Activated CD4-positive, CD25-positive, alpha-beta regulatory T cell treated with anti-CD3 and anti-CD28 coated beads, Interleukin-2, amount 50 U/mL, for 16 hours (primary cell): ENCODE measurements at places on chromosomes 5 and 9.

DNA sequence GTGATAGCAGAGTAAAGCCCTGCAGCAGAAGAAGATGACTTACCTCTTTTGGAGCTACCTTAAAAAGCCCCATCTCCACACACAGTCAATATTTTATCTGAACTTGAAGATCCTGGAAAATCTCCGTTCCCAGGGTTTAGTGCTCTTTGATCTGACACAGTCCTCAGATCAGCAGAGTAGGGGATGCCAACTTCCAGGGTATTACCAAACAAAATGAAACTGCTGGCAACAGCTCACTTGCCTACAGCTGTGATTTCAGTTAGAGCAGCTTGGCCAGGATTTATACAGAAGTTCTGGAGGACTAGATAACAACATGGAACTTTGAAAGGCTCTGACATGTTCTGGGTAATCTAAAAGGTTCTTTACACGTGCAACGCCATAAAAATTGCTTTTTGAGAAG is 1537.8 kb upstream of the ACO1 start:
- DNase-seq: no peak

- DNase-seq: no peak
Measured at GRCh38 chr9:8782237-8782636, 982.7 kb upstream of the DMAC1 start.

DNA sequence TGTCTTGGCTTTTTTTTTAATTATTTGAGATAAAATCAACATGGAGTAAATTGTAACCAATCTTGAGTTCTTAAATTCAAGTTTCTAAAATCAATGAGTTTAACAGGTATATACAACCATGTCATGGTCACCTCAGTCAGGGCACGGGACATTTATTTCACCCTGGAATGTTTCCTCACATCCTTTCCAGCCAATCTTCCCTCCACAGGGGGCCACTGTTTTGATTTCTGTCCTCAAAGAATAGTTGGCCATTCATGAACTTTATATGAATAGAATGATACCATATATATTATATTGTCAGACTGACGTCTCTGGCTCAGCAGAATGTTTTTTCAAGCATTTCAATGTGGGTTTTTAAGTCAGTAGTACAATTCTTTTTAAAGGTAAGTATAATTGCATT is 806 bp downstream of the ZNF474 start:
- no peak for DNase-seq

- DNase-seq: no peak
Measured at GRCh38 chr5:20030125-20030524, 42.1 kb upstream of the CDH18 start.

DNA sequence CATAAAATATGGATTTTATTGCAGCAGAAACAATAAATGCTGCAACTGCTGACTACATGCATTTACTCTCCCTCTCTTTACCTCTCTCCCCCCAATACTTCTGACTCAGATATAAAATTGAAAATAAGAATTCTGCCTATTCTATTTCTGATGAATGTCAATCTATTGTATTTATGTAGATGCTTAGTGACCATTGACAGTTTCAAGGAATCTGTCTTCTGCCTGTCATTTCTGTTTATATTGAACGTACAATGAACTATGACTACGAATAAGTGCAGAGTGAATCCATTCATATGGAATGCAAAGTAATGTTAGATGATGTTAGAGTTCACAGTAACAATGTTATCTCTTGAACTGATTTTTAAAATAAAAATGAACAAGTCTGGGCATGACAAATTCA is 898 bp downstream of the CDH10 start:
- DNase-seq: no peak

DNA sequence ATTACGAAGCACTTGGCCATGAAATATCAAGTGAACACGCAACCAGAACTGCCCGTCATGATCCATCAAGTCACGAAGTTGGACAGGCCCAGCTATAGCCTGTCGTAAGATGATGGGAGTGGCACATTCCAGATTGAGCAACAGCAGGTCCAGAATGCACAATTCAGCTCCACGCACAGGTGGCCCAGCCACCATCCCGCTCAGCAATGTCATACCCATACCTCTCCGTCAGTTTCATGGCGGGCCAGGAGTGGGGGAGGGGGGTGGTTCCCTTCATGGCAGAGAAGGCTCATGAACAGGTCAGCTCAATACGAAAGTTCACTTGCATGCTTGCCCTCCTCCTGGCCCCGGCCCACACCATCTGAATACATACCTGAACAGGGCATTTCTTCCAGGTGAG is 34.9 kb downstream of the SMIM23 start:
- DNase-seq: no peak

DNA sequence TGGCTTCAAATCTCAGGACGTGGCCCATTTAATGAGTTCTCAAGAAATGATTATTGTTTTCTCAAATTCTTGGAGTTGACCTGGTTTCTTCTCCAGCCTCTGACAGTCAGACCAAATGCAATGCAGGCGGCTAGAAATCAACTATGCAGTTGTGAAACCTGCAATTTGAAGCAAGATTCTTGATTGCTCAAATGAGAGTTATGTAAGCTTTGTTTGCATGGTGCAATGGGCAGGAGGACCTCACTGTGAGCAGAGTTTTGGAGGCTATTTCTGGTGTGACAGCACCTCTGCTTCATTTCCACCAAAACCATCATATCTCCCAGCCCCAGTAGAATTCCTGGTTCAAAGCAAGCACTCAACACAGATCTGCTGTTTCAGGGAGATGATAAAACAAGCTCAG is 500.0 kb upstream of the KLF4 start:
- DNase-seq: no peak

DNA sequence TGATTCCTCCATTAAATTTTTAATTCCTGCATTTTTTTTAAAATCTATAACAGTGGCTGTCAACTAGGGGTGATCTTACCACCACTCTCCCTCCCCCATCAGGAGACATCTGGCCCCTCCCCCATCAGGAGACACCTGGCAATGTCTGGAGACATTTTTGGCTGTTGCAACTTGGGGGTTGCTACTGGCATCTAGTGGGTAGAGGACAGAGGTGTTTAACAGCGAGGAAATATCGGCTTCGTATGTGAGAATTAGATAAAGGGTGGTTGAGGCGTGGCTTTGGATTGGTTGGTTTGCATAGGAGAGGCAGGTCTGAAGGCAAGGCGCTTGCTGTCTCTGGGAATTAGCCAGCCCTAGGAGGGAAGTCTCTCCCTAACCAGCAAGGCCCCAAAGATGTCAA is 10.5 kb downstream of the CDHR2 start:
- no peak for DNase-seq

DNA sequence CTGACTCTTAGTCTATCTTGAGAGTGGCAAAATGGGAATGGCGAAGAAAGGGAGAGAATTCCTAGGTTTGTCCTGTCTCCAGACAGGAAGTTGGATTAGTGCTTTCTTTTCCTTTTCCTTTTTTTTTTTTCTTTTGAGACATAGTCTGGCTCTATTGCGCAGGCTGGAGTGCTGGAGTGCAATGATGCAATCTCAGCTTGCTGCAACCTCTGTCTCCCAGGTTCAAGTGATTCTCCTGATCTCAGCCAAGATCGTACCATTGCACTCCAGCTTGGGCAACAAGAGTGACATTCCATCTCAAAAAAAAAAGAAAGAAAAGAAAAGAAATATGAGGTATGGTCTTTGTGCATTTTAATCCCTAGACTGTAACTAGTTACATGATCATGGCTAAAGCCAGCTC is 12.6 kb upstream of the KIF27 start:
- DNase-seq: no peak

GRCh38 chr9:113603048-113603375 is 139.5 kb downstream of the RGS3 start:
- DNase-seq: no peak

GRCh38 chr5:174327317-174327864 is 281.9 kb downstream of the NSG2 start:
- DNase-seq: no peak

- no peak for DNase-seq
Measured at GRCh38 chr5:21678526-21678925, 1174.6 kb downstream of the CDH12 start.

GRCh38 chr5:10102706-10103497 is 146.8 kb downstream of the ATPSCKMT start:
- DNase-seq: no peak

DNA sequence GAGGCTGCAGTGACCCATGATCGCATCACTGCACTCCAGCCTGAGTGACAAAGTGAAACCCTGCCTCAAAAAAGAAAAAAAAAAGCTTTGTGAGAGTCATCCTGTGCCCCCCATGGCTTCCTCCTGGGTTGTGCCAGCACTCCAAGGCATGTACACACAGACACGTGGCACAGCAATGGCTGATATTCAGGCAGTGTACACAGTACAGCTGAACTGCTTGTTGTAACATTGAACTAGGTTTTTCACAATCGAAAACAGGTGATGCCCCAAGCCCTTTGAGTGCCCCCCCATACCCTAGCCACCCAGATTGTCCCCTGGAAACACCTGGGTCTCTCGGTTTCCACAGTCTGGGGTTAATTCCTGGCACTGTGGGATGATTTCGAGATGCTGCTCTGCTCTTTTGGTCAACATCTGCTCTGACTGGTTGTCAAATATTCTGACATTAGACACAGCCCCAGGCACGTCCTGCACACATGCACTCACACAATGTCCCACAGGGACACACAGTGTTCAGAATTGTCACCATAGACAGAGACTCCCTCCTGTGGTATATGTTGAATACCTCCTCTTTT is 9.2 kb downstream of the SPINK4 start:
- no peak for DNase-seq

DNA sequence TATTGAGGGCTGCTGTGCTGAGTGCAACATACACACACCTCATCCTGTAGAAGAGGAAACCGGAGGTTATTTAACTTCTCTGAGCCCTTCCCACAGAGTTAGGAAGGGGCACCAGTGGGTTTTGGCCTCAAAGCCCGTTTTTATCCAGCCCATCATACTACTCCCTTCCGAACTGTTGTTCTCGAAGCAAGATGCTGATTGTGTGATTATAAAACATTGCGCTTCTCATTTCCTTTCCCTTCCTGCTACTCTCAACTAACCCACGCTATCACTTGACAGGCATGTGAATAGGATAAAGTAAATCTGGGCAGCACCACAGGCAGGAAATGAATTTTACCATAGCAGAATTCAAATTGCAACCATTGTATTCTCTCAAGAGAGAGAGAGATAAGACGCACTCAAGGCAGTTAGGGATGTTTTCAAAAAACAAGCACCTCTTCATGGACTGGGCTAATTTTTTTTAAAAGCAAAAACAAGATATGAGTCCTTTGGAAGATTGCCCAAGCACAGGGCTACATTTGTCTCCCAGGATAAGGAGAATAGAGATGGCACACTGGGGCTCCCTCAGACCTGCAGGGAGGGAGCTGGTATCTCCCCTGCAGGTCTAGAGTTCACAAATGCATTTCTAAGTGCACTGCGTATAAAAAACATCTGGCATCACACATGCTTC is 52.6 kb downstream of the GNA14 start:
- no peak for DNase-seq

DNA sequence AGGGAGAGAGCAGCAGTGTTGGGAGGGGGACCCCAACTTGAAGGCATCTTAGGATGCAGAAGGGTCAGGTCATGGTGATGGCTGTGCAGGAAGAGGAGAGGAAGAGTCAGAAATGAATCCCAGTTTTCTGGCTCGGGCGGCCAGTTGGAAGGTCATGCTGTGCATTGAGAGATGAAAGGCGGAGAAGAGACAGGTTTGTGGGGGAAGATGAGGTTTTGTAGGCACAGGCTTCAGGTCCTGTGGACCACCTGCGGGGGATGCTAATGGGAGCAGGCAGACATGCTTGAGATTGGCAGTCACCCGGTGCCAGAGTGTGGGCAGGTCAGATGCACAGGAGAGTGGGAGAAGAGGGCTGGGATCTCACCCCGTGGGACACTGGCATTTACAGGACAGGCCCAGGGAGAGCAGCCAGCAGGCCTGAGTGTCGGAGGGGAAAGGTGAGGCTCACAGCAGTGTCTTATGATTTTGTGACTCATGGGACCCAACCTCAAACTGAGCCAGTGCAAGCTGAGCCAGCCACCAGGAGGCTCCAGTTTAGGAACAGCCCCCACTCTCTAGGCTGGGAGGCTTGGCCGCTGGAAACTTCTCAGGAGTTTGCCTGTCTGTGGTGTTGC is 17.5 kb downstream of the STXBP1 start:
- DNase-seq: no peak

- DNase-seq: no peak
Measured at GRCh38 chr5:123000731-123001130, 35.8 kb downstream of the PPIC start.

DNA sequence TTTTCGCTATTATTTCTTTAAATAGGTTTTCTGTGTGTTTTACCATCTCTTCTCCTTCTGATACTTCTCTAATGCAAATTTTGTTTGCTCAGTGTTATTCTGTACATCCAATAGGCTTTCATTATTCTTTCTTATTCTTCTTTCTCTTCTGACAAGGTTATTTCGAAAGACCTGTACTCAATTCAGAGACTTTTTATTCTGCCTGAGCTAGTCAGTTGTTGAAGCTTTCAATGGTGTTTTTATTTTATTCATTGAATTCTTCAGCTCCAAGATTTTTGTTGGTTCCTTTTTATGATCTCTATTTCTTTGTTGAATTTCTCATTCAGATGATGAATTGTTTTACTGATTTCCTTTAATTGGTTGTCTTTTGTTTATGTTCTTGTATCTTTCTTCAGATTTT is 706.2 kb downstream of the NR2F1-AS1 start:
- no peak for DNase-seq

DNA sequence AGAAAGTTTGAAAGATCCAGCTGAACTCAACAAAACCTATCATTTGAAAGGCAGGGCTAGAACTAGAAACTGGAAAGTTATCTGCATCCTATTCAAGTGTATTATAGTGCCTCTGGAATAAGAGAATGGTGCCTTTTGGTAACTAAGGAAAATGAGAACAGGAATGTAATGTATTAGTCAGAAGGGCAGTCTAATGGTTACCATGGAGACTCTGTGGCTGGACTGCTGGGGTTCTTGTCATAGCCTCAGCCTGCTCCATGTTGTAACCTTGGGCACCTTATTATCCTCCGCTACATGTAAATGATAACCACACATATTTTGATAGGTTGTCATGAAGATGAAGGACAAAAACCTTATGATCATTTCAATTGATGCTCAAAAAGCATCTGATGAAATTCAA is 24.6 kb upstream of the IFNB1 start:
- no peak for DNase-seq

GRCh38 chr5:42612750-42613366 is 143.8 kb upstream of the CCDC152 start:
- no peak for DNase-seq

- DNase-seq: no peak
Measured at GRCh38 chr5:156379206-156379605, 52.2 kb downstream of the SGCD start.

- no peak for DNase-seq
Measured at GRCh38 chr5:40233268-40233667, 446.4 kb upstream of the PTGER4 start.

DNA sequence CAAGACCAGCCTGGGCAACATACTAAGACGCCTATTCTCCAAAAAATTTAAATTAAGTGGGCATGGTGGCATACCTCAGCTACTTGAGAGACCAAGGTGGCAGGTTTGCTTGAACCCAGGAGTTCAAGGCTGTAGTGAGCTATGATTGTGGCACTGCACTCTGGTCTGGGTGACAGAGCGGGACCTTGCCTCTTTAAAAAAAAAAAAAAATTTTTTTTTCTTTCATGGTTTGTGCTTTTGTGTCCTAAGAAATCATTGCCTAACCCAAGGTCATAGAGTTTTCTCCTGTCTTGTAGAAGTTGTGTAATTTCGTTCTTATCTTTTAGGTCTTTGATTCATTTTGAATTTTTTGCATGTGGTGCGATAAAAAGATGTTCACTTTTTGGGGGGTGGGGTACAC is 12.3 kb downstream of the GPBP1 start:
- no peak for DNase-seq

GRCh38 chr9:95626885-95627558 is 110.3 kb upstream of the PTCH1 start:
- DNase-seq: no peak
